Activated CD4-positive, alpha-beta T cell treated with anti-CD3 and anti-CD28 coated beads, Interleukin-2, amount 10 ng/mL, durations not matched to agents 7 days and 5 days (primary cell): ENCODE measurements at places on chromosomes 5 and 9. TPM values are rescaled to one million over a fixed set of nuclear protein-coding genes. Genes with fewer than 3 reads are reported as not detected.

DNA sequence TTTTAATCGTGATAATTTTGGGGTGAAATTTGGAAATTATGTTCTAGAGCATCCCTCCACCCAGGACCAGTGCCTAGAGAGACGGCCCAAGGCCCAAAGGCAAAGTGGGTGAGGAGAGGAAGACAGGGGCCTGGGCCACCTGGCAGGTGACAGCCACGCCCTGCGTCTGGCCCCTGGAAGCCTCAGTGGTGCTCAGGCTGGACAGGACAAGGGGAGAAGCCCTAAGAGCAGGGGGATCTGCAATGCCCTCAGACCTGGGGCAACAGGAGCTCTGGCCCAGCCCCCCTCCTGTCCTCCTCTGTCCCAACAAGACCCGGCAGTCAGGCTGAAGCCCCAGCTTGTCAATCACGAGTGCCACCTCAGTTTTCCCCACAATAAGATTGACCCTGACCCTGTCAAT lies 134.8 kb downstream of the ADAMTS2 start:
- no peak for DNase-seq

DNA sequence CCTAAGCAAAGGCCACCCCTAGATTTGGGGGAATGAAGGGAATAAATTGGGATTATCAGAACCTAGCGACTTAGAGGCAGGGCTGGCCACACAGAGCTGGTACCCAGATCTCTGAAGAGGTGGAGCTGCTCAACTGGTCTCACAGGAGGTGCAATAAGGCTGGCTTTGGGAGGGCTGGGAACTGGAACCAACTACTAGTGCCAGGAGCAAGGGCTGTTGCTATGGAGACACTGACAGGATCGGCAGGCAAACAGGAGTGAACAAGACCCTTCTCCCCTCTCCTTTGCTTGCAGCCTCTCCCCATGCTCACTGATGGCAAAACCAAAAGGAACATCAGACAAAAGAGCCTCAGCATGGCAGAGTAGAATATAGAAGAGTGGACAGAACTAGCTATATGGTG lies 17.0 kb upstream of the WHRN start:
- no peak for DNase-seq

GRCh38 chr9:80175286-80176150 lies 603.8 kb downstream of the TLE4 start:
- peak; percentile 21 for DNase-seq

DNA sequence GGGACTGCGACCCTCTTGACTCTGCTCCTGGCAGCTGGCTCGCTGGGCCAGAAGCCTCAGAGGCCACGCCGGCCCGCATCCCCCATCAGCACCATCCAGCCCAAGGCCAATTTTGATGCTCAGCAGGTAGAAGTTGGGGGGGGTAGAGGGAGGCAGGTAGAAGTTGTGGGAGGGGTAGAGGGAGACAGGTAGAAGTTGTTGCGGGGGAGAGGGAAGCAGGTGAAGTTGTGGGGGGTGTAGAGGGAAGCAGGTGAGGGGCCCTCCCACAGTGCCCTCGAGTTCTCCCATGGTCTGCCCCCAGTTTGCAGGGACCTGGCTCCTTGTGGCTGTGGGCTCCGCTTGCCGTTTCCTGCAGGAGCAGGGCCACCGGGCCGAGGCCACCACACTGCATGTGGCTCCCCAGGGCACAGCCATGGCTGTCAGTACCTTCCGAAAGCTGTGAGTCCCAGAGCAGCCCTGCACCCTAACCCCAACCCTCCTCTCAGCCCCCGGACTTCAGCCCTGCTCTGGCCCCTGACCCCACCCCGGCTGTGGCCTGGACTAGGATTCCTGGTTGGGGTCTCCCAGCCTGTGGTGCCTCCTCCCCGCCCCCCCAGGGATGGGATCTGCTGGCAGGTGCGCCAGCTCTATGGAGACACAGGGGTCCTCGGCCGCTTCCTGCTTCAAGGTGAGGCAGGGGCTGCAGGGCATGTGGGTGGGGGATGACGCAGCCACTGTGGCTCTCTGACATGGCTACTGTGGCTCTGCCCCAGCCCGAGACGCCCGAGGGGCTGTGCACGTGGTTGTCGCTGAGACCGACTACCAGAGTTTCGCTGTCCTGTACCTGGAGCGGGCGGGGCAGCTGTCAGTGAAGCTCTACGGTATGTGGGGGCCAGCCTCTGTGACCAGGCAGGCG lies 537 bp downstream of the C8G start:
- DNase-seq = no peak

GRCh38 chr5:35990941-35991611 lies at the start of gene UGT3A1:
TSS of gene UGT3A1 (minus strand) at chr5:35991390. CDS start at chr5:35991240, 150 bp downstream.
- no peak for DNase-seq

GRCh38 chr5:149282027-149282965 lies 10.6 kb downstream of the AFAP1L1 start:
- no peak for DNase-seq

DNA sequence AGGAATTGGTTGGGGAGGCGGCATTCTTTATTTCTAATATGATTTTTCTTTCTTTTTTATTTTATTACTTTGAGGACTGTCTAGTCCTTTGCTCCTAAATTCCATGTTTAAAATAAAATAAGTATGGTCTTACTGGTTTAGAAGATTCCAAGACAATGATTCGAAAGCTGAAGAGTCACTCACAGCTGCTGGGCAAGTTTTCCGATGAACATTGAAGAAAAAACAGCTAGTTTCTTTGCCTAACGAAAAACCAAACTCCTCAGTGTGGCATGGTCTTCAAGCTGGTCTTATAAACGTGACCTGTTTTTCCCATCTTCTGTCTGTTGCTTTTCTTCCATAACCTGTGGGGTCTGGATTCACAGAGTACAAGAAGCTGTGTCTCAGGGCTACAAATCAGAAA lies 25.1 kb downstream of the ZNF474 start:
- no peak for DNase-seq

GRCh38 chr5:39333104-39333503 lies 31.2 kb downstream of the C9 start:
- DNase-seq = no peak

GRCh38 chr5:60703944-60704343 lies 4.0 kb upstream of the DEPDC1B start:
- DNase-seq = no peak

DNA sequence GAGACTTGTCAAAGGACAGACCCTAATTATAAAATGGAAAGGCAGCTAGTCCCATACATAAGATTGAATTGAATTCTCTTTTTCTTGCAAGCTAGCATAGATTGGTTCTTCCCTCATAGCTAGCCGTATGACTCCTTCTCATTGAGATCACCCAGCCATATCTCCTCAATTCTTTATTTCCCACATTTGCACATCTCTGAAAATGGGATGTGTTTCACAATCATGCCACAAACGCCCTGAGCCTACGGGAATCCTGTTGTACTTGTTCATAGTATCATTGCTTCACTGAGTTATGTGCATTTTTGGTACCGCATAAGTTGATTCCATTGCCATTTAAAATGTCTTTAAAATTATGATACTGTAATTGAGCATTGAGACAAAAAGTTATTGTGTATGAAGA lies 90.5 kb downstream of the PCSK1 start:
- no peak for DNase-seq

GRCh38 chr9:33104401-33104800 lies 27.9 kb upstream of the SMU1 start:
- DNase-seq = no peak

- DNase-seq = no peak
Observed at GRCh38 chr9:28155067-28155466, 581.8 kb upstream of the C9orf72 start.

DNA sequence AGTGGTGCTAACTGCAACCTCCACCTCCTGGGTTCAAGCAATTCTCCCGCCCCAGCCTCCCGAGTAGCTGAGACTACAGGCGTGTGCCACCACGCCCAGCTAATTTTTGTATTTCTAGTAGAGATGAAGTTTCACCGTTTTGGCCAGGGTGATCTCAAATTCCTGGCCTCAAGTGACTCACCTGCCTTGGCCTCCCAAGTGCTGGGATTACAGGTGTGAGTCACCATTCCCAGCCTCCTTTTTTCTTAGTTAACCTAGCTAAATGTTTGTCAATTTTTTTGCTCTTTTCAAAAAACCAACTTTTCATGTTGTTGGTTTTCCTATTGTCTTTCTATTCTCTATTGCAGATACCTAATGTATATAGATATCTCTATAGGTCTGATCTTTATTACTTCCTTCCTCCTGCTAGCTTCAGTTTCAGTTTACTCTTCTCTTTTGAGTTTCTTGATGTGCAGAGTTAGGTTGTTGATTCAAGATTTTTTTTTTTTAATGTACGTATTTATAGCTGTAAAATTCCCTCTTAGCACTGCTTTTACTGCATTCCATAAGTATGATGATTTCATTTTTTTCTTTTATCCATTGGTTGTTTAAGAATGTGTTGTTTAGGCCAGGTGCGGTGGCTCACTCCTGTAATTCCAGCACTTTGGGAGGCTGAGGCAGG lies 32.9 kb downstream of the FGD3 start:
- no peak for DNase-seq

DNA sequence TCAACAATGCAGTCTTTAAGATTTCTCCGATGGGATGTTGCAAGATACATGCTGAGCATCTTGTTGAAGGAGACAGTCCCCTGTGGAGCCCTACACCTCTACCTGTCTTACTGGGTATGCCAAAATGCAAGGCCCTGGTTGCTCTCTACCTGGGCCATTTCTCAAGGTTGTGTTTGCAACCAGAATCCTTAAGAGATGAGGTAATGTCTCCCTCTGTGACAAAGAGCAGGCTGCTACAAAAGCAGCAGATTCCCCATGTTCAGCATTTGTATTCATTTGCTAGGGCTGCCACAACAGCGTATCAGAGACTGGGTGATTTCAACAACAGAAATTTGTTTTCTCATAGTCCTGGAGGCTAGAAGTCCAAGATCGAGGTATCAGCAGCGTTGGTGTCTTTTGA lies 138.4 kb upstream of the RPS23 start:
- no peak for DNase-seq

DNA sequence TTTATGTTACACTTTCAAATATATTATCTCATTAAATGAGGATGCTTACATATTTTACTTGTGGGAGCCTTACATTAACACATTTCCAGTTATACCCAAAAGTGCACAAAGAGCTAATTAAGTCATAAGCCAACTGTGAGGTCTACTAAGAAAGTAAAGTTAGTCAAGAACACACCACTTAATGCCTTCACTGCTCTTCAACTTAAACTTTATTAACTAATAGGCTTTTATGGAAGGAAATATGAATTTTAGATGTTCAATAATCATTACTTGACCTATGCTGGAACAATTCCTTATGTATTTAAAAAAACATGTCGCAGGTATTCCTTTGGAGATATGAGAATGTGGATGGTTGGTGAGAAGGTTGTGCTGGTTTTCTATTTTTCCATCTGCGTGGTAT lies 3.4 kb downstream of the ST8SIA4 start:
- DNase-seq = no peak

DNA sequence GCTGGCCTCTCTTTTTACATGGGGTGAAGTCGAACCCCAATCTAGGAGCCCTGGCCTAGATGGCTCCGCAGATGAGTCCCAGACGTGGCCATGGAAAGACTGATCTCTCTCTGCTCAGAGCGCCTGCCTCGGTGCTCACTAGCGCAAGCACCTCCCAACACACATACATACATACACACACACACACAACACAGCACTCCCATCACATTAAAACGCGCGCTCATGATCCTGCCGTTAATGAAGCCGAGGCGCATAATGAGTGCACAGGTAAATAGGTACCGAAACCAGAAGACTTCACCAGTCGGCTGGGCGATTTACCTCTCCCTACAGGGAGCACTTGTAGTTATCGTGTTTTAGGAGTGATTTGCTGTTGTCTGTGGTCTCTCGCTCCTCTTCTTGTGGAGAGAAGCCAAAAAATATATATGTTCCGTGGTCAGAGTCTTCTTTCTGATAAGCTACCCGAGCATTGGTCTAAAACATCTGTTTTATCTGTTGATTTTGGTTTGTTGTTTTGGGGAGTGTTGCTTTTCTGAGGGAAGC lies 207.7 kb downstream of the MEF2C start:
- no peak for DNase-seq

GRCh38 chr5:122967085-122967484 lies 69.4 kb downstream of the PPIC start:
- DNase-seq = no peak

- DNase-seq = no peak
Observed at GRCh38 chr9:70506159-70506558, 91.7 kb upstream of the KLF9 start.

GRCh38 chr5:149798466-149798865 lies 68.4 kb downstream of the PPARGC1B start:
- no peak for DNase-seq

GRCh38 chr9:105241356-105242043 lies 3.0 kb upstream of the SLC44A1 start:
- no peak for DNase-seq

- no peak for DNase-seq
Observed at GRCh38 chr5:147170603-147171002, 64.2 kb upstream of the STK32A start.

- no peak for DNase-seq
Observed at GRCh38 chr5:87361031-87361445, 51.7 kb downstream of the CCNH start.

GRCh38 chr5:164224236-164224635 lies 718.8 kb downstream of the MAT2B start:
- DNase-seq = no peak

GRCh38 chr5:144002876-144003275 lies 167.6 kb downstream of the YIPF5 start:
- DNase-seq = no peak

GRCh38 chr5:180557217-180557809 lies 34.0 kb downstream of the SCGB3A1 start:
- DNase-seq = no peak

DNA sequence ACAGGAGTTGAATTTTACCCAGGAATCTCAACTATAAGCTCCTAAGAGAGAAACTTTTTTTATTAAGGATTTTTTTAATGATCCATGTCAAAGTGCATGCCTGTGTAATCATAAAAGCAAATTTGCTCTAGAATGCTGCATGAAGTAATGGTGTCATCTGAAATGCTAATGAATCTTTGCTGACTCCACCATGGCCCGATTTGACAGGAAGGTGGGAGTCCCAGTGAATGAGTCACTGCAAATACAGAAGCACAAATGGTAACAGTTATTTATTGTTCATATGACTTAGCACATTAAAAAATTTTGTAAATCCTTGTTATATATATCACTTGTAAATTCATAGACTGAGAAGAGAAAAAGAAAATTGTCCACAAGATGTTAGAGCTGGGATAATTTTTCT lies 341.3 kb downstream of the RASEF start:
- no peak for DNase-seq

Gene HK3
- total RNA-seq = 0.21 TPM

Gene PHF19
- 351 TPM for total RNA-seq

Gene GM2A
- 15.9 TPM for total RNA-seq

Gene ZNF618
- 0.21 TPM for total RNA-seq

Gene FOXD4L6
- not detected for total RNA-seq

Gene AK8
- not detected for total RNA-seq

Gene TTC23L
- not detected for total RNA-seq

Gene C7
- not detected for total RNA-seq

Gene GABRA1
- total RNA-seq = not detected

Gene PCDHB10
- not detected for total RNA-seq

Gene CARTPT
- not detected for total RNA-seq

Gene PCDHA7
- not detected for total RNA-seq
